ENCODE measurements at places on chromosomes 1 and 21. TPM values are rescaled to one million over a fixed set of nuclear protein-coding genes. Genes with fewer than 3 reads are reported as not detected.
A peak's percentile ranks its signal among the peaks of the same experiment; 100 is the strongest.

DNA sequence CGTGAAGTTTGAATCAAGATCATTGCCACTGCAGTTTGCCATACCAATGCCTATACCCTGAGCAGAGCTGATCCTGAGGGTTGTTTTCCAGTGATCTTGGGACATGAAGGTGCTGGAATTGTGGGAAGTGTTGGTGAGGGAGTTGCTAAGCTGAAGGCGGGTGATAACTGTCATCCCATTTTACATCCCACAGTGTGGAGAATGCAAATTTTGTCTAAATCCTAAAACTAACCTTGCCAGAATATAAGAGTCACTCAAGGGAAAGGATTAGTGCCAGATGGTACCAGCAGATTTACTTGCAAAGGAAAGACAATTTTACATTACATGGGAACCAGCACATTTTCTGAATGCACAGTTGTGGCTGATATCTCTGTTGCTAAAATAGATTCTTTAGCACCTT, 78.6 kb downstream of the FMN2 start:
- DNase-seq = no peak

GRCh38 chr1:38166461-38166860, 119.9 kb upstream of the POU3F1 start:
- DNase-seq = no peak

DNA sequence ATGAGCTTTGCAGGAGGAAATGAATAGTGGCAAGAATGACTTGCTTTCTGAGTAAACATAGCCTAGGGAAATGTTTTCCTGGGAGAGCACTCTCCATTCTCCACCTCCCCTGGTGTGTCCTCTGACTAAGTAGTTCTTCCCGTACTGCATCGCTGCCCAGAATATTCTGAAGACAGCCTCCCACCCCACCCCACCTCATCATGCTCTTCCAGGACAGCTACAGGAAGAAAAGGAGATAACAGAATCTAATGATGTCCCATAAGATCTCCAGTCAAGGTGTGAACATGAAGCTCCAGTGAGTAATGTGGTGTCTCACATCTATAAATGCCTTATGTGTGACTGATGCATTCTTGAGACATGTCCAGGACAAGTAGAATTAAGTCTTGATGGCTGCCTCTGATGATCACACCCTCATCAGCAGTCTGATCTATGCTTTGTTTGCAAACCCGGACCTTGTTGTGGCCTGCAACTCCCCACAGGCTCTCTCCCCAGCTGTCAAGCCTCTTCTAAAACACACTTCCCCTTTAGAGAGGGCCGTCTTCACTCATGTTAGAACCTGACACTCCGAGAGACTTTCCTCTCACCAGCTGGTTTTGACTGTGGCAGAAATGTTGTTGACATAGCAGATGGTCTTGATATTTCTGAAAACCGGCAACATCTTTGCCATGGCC, 183.0 kb downstream of the CYYR1 start:
- no peak for DNase-seq

DNA sequence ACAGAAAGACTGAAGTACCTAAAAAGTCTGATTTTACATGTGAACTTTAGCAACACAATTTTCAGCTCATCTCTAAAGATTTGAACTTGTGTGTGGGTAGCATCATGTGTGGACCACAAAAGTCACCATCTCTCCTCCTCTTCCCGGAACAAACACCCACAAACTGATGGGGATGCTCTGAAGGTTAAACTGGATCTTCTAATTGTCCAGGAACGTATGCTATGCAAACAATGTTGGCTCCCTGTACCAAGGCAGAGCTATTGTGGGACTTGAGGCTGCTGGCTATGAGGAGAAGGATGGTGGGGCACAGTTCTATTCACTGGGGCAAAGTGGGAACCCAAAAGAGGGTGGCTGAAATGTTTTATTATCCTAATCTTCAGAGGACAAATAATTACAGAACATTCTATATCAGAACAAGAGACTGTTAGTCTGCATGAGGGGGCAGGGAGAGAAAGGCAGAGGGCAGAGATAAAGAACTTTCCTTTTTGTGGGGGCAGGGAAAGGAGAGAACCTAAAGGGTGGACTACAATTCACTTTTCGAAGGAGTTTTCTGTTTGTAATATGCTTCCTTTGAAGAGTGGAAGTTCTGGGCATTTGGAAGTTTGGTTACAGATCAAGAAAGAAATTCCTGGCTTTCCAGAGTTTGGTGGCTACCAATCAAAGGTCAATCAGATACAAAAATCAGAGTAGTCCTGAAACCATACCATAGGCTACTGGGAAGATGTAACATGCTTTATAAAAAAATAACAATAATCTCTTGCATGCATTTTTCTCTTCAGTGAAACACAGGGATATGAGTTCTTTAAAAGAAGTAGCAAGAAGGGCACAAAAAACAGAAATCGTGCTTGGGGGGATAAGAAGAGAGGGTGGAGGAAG, 62.9 kb downstream of the GADD45A start:
- no peak for DNase-seq

CHI3L2 gene
- 48.2 TPM for total RNA-seq

C1orf94 gene
- not detected for total RNA-seq

GRCh38 chr1:192889082-192889481, 80.2 kb downstream of the RGS2 start:
- no peak for DNase-seq

GRCh38 chr1:176494436-176494835, 31.5 kb downstream of the PAPPA2 start:
- DNase-seq = no peak

- no peak for DNase-seq
Observed at GRCh38 chr1:95048317-95048716, 24.4 kb downstream of the ALG14 start.

DNA sequence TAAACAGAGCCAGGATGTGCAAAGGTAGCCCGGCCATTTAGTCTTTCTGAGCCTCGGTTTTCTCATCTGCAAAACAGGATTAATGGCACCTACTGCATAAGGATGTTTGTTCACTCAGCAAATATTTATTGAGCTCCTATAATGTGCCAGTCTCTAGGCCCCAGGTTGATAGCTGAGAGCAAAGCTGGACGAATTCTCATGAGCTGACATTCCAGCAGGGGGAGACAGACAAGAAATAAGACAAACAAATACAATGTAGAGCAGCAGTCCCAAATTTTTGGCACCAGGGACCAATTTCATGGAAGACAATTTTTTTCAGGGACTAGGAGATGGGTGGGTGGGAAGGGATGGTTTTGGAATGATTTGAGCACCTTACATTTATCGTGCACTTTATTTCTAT, 74.3 kb upstream of the PAX7 start:
- DNase-seq = no peak

SLC25A34 gene
- total RNA-seq = 2.2 TPM

ELOA gene
- 29.8 TPM for total RNA-seq

KRTAP21-2 gene
- total RNA-seq = not detected

IGSF9 gene
- total RNA-seq = not detected

GRCh38 chr1:151504759-151505158, 6.4 kb upstream of the CGN start:
- DNase-seq = no peak

- no peak for DNase-seq
Observed at GRCh38 chr1:184152974-184153373, 101.4 kb downstream of the TSEN15 start.

DNA sequence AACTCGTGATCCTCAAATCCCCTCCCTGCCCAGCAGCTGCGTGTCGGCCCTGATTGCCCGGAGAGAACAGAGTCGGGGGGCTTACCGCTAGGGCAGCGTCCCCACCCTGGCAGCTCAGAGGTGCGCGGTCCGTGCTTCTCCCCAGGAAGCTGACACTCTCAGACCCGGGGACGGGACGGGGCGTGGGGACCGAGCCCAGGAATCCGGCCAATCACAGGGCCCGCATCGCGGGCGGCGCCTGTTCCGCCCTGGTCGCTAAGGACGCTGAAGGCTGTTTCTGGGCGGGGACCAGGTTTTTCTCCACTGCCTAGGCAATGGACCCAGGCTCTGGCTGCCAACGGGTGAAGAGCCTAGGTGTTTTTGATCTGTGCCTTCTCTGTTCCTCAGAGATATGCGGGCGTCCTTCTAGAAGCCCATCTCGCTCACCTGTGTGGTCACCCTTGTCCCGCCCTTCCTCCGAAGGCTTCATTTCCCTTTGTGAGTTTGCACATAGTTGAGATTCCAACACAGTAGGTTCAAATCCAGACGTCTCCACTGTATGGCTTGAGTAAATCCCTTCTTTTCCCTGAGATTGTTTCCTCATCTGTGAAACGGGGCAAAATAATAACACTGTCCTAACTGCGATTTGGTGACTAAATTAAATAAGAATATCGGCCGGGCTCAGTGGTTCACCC, at the start of gene C1orf87:
Gene C1orf87, minus strand, starts transcription at position 166 of the 674 bp plus-strand sequence. CDS start 1,127 bp downstream, outside the sequence.
- no peak for DNase-seq

LCE1A gene
- not detected for total RNA-seq

ABCG1 gene
- 10.2 TPM for total RNA-seq

- no peak for DNase-seq
Observed at GRCh38 chr1:153429266-153430165, 13.2 kb downstream of the S100A7A start.

DNA sequence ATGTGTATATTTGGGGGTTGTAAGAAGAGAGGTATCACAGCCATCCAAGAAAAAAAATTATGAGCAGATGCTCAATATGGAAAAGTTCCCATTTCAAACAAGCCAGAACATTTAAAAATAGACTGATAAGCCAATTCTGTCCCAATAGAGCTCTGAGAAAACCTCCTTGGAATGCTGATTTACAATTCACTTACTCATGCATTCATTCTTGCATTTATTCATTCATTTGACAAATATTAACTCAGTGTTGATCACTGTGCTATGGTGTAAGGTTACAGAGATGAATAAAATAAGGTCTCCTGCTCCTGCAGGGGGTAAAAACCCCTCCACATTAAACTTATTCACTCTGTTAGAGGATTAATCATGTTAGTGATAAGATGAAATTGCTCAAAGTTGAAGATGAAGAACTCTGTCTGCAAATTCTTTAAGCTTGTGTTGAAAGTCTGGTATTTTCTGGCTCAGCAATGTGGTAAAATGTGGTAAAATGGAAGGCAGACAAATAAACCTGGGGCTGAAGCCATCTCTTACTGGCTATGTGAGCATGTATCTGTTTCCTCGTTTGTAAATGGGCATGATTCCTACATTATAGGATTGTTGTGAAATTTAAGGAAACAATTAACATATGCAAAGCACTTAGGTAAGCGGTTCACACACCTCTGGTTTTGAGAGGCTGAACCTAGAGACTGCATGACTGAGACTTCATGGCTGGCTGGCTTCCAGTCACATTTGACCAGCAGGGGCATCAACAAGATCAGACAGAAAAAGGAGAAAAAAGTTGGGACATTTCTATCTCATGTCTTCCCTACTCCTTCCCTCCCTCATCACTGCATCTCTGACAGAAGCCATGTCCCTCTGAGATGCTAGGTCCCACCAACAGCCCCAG, 45.0 kb upstream of the DAB1 start:
- no peak for DNase-seq

LUZP1 gene
- 17.5 TPM for total RNA-seq

- no peak for DNase-seq
Observed at GRCh38 chr21:34545079-34545884, 33.3 kb upstream of the KCNE1 start.

KRTAP19-3 gene
- not detected for total RNA-seq

FCGR3A gene
- total RNA-seq = not detected

PIGR gene
- not detected for total RNA-seq

- no peak for DNase-seq
Observed at GRCh38 chr1:167387251-167387910, 130.9 kb downstream of the CD247 start.

OR2T35 gene
- total RNA-seq = not detected

DNA sequence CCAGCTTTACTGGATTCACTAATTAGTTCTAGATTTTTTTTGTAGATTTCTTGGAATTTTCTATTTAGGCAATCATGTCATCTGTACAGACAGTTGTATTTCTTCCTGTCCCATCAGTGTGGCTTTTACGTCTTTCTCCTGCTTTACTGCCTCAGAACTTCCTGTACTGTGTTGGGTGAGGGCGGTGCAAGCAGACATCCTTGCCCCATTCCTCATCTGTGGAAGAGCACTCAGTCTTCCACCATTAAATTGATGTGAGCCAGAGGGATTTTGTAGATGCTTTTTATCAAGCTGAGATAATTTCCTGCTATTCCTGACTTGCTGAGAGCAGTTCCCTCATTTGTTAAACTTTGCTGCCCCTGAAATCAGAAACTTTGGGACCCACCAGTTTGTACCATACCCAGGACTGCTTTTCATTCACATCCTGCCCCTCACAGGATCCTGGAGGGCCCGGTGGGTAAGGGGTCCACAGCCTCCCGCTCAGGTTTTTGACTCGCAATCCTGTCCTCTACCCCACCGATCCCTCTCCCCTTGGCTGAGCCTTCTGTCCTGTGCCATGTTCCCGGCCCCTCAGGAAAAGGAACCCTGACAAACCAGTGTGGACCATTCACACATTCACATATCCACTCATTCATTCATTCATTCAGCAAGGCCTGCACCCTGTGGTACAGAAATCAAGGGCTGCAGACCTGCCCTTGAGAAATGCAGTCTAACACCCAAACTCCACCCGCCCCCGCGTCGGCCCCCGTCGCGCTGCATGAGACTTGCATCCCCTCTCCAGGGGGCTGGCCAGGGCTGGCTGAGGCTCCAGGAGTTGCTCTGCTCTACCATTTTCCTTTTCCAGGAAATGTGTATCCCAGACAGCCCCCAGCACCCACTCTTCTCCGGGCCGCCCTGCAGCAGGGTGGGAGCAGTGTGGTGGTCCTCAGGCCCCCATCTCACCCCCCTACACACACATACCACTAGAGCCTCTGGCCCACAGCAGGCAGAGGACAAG, 246.5 kb upstream of the VAMP3 start:
- no peak for DNase-seq

DNA sequence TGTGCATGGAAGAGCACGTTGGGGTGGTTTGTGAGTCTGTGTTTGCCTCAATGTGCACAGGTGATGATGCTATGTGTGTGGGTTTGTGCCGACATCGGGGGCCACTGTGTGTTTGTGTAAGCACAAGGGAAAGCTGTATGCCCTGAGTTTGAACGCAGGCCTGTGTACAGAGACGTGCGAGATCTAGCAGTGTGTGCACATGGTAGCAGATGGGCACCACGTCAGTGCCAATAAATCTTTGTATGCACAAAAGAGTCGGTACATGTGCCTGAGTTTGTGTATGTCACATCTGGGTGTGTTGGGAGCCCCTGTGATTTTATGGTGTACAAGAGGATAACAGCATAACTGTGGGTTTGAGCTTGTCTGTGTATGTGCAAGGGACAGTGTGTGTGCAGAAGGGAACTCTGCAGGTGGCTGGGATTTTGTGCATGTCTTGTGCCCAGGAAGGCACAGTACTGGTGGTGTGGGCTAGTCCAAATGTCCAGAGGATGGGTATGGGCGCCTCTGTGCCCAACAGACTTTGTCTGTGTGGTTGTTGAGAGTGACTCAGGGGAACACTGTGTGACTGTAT, 32.0 kb upstream of the WASF2 start:
- peak; percentile 19 for DNase-seq

DNA sequence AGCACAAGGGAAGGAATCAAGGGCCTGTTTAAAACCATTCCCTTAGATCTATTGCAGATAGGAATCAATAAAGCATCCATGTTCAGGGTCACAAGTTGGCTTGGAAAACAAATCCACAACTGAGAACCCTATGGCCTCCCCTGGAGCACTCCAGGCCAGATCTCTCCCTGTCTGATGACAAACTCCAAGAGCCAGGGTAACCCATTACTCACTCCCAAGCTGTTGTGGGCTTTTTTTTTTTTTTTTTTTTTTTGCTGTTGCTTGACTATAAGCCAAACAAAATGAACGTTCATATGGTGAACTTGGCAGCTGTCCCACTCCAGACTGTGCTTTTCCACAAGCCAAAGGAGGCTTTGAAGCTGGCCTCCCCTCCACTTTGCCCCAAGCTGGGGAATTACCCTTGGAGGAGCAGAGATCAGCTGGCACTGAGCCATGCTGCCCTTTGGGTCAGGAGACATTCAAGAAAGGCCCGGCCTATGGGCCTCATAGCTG, 35.7 kb upstream of the VAV3 start:
- DNase-seq = no peak

ARTN gene
- 0.52 TPM for total RNA-seq

Data from activated CD4-positive, alpha-beta T cell treated with anti-CD3 and anti-CD28 coated beads, Interleukin-2, amount 10 ng/mL, durations not matched to agents 7 days and 5 days (primary cell).